Liver (tissue), 10 donors: ENCODE measurements at places on chromosomes 1 and 21. TPM values are rescaled to one million over a fixed set of nuclear protein-coding genes. Genes with fewer than 3 reads are reported as not detected.
A peak's percentile ranks its signal among the peaks of the same experiment; 100 is the strongest.

DNA sequence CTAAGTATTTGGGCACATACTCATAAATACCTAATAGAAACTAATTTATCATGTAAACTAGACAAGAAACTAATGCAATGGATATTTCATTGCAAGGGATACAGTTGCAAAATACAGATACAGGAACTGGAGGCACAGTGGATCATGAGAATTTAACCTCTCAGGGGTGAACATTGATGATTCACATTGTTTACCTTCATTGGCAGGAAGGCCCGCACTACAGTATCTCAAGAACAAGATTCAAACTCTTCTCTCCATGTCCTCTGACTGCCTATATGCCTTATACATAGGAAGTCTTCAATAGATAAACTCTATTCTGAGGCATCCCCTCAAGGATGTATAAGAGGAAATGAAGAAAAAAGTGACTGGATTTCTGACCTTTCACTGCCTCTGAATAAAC is 18.4 kb upstream of the PTBP2 start:
- H3K36me3 ChIP-seq: no peaks in the 10 kb centered on the region

DNA sequence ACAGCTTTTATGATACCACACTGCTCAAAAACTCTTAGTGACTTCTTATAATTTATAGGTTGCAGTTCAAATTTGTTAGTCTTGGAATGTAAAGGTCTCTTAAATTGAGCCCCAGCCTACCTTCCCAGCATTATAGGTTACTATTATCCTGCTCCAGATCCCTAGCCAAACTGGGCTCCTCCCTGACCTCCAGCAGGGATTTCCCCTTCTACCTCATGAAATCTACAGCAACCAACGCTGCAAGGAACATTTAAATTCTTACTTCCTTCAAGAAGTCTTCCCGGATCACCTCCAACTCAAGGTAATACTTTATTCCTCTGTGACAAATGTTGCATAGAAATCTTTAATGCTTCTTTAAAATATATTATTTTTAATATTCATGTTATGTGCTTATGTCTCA is 255.1 kb upstream of the C1orf105 start:
- no peaks in the 10 kb centered on the region for H3K27me3 ChIP-seq
- no peaks in the 10 kb centered on the region for H3K36me3 ChIP-seq
- DNase-seq: no peak
- H3K4me3 ChIP-seq: no peak overlapping the region
- H3K27ac ChIP-seq: no peak overlapping the region
- H3K4me1 ChIP-seq: no peaks in the 10 kb centered on the region

GRCh38 chr1:220733086-220733601 is 15.0 kb upstream of the MTARC2 start:
- H3K36me3 ChIP-seq: no peaks in the 10 kb centered on the region
- peak overlapping the region; percentile 3 for H3K4me3 ChIP-seq
- H3K27ac ChIP-seq: peak overlapping the region; percentile 45
- H3K4me1 ChIP-seq: peaks cover 7% of the 10 kb centered on the region

GRCh38 chr1:179995576-179995975 is 41.0 kb downstream of the CEP350 start:
- H3K27ac ChIP-seq: no peak overlapping the region
- no peak for DNase-seq
- peaks cover 15% of the 10 kb centered on the region for H3K36me3 ChIP-seq

- no peaks in the 10 kb centered on the region for H3K36me3 ChIP-seq
- H3K27me3 ChIP-seq: no peaks in the 10 kb centered on the region
- no peak for DNase-seq
- H3K4me1 ChIP-seq: no peaks in the 10 kb centered on the region
- H3K4me3 ChIP-seq: no peak overlapping the region
Observed at GRCh38 chr1:45884700-45885099, 81.3 kb downstream of the MAST2 start.

DNA sequence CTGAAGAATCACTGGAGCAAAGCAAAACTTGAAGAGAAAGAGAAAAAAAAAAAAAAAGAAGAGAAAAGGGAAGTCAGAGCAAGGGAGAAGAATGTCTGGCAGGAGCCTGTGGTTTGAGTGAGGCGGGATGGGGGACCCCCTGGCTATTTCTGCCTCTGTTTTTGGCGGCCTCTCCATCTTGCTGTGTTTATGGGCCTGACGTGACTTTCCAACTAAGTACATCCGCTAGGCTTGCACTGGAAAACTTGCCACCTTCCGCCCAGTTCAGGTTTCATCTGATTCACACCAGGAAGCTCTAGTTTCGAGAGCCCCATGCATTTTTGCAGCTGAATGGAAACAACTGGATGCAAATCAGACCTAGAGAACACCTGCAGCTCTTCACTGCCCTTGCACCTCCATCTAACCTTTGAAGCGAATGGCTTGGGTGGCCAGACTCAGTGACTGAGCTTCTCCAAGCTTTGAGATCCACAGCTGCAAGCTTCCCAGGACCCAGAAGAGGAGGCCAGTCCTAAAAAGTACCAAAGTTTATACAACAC is 28.0 kb downstream of the TBX15 start:
- H3K27ac ChIP-seq: peak overlapping the region; percentile 91
- H3K4me3 ChIP-seq: no peak overlapping the region
- peaks cover 45% of the 10 kb centered on the region for H3K4me1 ChIP-seq
- H3K36me3 ChIP-seq: no peaks in the 10 kb centered on the region
- no peak for DNase-seq

DNA sequence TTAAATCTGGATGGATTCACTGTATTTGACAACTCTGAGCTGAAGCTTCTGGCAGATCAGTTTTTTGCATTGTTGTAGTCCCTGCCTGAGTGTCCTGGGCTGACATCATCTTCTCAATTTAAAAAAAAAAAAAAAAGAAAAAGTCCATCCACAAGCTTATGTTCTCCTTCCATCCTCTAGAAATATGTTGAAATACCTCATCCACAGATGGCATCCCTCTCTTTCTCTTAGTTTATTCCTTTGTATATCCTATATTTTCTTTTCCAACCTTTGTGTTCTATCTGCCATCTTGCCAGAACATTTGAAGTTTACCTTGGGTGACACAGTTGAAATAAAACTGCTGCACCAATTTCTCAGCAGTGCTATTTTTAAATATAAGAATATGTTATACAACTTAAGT is 184.4 kb upstream of the PKN2 start:
- H3K36me3 ChIP-seq: no peaks in the 10 kb centered on the region
- DNase-seq: no peak
- H3K27me3 ChIP-seq: no peaks in the 10 kb centered on the region
- no peaks in the 10 kb centered on the region for H3K4me1 ChIP-seq
- H3K4me3 ChIP-seq: no peak overlapping the region
- no peak overlapping the region for H3K27ac ChIP-seq

DNA sequence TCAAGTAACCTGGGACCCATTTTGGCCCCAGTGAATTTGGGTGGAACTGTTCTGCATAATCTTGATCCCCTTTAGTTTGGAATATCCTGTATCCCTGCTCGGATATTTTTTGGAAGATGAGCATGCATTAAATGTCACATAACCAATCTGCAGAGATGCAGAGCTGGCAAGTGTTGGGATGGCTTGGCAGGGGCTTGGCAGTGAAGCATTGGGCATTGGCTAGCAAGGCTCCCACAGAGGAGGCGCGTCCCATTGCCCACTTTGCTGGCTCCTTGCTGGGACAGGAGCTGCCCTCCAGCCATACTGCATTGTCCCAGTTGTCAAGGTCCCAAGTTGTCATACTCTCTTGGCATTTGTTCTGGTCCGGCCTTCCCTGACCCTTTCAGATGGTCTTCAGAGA is 29.9 kb downstream of the LAMC2 start:
- no peak overlapping the region for H3K27ac ChIP-seq
- H3K36me3 ChIP-seq: no peaks in the 10 kb centered on the region
- no peaks in the 10 kb centered on the region for H3K4me1 ChIP-seq
- no peaks in the 10 kb centered on the region for H3K27me3 ChIP-seq
- no peak overlapping the region for H3K4me3 ChIP-seq

GRCh38 chr1:151823175-151823574 is 8.4 kb downstream of the RORC start:
- peaks cover 3% of the 10 kb centered on the region for H3K36me3 ChIP-seq
- H3K27ac ChIP-seq: no peak overlapping the region
- no peaks in the 10 kb centered on the region for H3K27me3 ChIP-seq
- peaks cover 94% of the 10 kb centered on the region for H3K4me1 ChIP-seq
- H3K4me3 ChIP-seq: no peak overlapping the region

GRCh38 chr1:5748286-5749225 is 243.7 kb downstream of the NPHP4 start:
- no peaks in the 10 kb centered on the region for H3K27me3 ChIP-seq
- no peaks in the 10 kb centered on the region for H3K4me1 ChIP-seq
- no peak overlapping the region for H3K27ac ChIP-seq
- DNase-seq: no peak

DNA sequence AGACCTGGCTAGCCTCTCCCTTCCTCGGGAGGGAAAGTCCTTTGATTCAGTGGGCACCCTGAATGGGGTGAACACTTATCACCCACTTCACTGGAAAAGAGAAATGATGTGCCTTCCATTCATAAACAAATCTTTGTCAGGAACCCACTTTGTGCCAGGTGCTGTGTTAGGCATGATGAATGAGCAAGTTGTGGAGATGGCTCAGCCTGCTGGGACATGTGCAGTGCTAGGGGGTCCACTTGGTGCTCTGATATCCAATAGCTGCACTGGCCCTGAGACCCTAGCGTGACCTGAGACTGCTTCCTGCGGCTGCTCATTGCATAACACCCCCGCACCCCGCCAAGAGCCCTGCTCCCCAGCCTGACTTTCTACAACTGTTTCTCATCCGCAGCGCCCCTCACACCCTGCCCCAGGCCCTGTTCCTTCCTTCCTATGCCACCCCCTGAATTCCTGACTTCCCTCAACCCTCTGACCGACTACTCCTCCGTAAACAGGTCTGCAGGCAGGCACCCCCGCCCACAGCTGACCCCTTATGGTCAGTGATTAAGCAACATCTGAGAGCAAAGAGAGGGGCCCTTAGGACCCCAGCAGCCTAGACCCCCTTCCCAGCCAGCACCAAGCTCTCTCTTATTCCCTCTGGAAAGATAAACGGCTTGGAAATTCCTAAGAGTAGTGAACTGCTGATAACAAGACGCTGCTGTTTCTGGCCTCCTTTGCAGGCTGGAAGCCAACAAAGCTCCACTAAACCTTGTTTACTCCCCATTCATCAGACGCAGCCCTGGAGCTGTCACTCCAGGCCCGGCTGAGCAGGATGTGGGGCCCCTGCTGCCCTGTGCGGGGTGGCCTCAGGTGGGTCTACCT is 12.9 kb downstream of the CSRP1 start:
- no peaks in the 10 kb centered on the region for H3K27me3 ChIP-seq
- DNase-seq: no peak
- peaks cover 11% of the 10 kb centered on the region for H3K36me3 ChIP-seq
- H3K4me1 ChIP-seq: peaks cover 79% of the 10 kb centered on the region

DNA sequence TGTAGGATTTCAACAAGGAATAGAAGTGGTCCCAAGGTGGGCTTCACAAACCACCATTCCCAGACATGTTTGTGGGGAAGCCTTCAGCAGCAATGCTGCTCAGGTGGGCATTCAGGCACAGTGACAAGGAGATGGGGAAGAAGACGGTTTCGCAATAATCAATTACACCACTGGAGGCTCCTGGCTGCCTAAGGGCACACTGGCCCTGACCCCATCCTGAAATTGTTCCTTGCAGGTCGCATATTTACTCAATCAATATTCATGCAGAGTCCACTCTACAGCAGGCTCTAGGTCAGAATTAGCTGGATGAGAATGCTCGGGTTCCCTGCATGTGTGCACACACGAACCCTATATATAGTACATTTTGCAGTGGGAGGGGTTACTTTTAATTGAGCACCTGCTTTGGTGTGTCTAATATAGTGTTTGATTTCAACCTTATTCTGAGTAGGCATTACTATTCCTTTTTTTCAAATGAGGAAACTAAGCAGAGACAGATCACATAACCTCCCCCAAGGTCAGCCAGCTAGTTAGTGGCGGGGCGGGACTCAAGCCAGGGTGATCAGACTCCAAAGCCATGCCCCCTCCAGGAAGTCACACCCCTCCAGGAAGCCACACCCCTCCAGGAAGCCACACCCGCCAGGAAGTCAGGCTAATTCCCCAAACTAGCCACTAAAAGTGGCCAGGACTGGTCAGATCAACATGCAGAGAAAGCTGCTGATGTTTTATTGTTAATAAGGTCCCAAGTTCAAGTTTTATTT is 106.5 kb downstream of the HLCS start:
- no peak overlapping the region for H3K4me3 ChIP-seq
- no peaks in the 10 kb centered on the region for H3K27me3 ChIP-seq
- peak overlapping the region; percentile 79 for H3K27ac ChIP-seq
- H3K36me3 ChIP-seq: no peaks in the 10 kb centered on the region

The DSTYK gene
- total RNA-seq: 4.1 TPM

The TDRD5 gene
- total RNA-seq: not detected

The ADORA1 gene
- total RNA-seq: 1.1 TPM

The CLEC20A gene
- 0.33 TPM for total RNA-seq

The IGSF5 gene
- not detected for total RNA-seq

The FCGR1A gene
- total RNA-seq: 3.5 TPM

The NGF gene
- 1.0 TPM for total RNA-seq
